Stomach (tissue), 19 donors: ENCODE measurements at places on chromosomes 1 and 21.

GRCh38 chr1:1763657-1764621 lies 14.3 kb downstream of the NADK start:
- DNase-seq = peak; percentile 52

GRCh38 chr1:178168536-178168935 lies 74.6 kb downstream of the RASAL2 start:
- DNase-seq = no peak

DNA sequence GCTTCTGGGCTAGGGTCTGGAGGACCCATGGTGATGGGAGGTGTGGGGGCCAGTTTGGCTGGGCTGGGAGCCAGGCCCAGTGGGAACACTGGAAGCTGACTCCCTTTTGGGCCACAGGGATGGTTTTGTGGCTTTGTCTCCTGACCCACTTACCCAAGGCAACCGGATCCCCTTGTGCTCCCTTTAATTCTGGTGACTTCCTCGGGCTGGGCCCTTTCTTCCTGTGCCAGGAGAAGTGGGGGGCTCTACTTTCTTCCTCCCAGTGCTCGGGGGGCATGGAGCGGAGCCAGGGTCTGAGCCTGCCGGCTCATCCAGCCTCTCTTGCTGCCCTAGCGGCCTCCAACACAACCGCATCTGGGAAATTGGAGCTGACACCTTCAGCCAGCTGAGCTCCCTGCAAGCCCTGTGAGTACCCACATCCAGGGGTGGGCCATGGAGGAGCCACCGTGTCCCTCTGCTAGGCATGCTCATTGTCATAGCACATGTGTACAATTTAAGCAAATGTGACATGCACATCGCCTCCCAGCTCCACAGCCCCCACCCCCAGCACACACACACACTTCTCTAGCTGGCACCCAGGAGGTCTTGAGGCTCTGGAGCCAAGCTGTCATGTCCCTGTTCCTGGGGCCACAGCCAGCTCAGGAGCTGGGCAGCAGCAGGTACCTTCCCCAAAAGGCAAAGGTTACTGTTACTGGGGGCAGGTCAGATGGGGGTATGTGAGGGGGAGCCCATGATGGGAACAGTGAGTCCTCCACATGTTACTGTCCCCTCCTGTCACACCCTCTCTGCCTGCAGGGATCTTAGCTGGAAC lies 35.0 kb downstream of the UBE2T start:
- DNase-seq = no peak

- peak; percentile 90 for DNase-seq
Observed at GRCh38 chr1:220776720-220777326, 9.9 kb upstream of the MTARC1 start.

GRCh38 chr1:86871001-86871400 lies 42.9 kb downstream of the SELENOF start:
- DNase-seq = no peak
